Activated T-cell treated with anti-CD3 and anti-CD28 coated beads for 48 hours (primary cell): ENCODE measurements at places on chromosomes 12 and 14.

DNA sequence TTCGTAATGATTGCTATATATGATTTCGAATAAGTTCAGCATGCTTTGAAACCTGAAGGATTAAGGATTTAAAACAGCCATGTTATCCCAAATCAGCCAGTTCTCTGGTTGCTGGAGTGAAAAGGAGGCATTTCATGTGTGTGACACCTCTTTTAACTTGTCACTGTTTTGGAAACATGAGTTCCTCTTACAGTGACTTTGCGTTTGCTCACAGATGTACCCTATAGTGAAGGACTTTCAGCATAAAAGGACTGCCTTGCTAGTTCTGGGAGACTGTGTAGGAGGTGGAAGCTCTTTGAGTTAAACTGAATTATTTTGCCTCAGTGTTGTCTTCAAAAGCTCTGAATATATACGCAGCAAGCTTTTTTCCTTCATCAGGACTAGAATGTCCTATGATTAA lies 7.6 kb downstream of the RNASE11 start:
- DNase-seq, result no peak

GRCh38 chr12:117662620-117663395 lies 301.4 kb upstream of the NOS1 start:
- no peak for DNase-seq

DNA sequence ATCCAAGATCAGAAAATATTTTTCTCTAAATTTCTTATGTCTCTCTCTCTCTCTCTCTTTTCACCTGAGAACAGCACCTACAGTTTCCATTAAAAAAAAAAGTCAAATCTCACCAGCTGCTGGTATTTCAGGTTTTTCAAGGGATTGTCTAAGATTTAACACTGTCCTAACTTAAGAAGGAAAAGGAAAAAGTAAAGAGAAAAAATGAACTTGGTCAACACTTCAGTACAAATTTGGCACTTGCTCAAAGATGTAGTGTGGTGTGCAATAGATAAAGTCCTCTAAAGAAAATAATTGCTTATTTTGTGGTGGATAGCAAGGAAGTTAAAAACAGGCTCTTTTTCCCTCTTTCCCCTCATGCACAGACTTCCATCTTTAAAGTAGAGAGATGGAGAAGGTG lies 416.2 kb downstream of the SOX5 start:
- DNase-seq, result no peak

- no peak for DNase-seq
These were observed 404.2 kb downstream of the TMEM121 start for GRCh38 chr14:105930572-105930971.

DNA sequence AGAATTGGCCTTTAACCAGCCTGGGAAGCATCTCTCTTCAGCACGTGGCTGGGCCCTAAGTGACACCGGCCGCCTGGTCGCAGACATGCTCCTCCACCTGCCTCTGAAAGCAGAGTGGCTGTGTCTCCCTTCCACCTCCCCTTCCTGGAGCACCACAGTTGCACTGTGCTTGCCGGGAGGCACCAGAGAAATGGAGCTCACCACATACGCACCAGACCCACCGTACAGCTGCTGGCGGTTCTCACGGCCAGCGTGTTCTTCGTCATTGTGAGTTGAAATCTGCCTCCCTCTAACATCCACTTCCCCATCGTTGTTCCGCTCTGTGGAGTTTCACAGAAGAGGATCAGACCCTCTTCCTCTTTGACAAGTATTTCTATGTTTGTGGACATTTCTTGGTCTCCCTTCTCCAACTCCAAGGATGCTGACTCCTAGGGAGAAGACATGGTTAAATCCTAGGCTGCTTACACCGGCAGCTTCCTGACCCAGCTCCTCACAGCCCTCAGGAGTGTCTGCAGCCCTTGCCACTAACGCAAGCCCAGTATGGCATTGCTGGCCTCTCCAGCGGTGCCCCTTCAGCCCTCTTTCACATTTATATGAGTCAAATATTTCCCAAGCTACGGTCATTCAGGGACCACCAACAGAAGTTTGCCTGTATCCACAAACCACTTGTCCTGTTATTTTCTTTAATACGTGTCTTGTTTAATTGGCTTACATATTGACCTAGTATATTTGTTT lies 11.5 kb upstream of the KRT5 start:
- no peak for DNase-seq

DNA sequence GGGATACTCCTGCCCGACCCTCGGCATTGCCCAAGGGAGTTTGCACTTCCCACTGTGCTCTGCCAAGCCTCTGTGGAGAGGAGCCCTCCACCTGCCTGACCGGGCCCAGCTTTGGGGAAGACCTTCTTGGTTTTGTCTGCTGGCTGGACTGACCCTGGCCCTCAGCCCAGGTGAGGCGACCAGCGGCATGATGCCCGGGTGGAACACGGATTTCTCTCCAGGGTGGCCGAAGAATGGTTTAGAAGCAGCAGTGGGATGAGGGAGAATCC lies 15.6 kb downstream of the ZBTB42 start:
- DNase-seq, result no peak

DNA sequence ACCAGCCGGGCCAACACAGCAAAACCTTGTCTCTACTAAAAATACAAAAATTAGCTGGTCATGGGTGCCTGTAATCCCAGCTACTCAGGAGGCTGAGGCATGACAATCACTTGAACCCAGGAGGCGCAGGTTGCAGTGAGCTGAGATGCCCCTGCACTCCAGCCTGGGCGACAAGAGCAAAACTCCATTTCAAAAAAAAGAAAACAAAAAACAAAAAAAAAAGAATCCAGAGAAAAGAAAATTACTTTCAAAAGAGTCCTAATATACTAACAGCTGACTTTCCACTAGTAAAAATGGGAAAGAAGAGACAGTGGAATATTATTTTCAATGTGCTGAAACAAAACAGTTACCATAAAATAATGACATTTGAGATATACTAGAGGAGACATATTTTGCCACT lies 8.3 kb upstream of the INSM2 start:
- no peak for DNase-seq

DNA sequence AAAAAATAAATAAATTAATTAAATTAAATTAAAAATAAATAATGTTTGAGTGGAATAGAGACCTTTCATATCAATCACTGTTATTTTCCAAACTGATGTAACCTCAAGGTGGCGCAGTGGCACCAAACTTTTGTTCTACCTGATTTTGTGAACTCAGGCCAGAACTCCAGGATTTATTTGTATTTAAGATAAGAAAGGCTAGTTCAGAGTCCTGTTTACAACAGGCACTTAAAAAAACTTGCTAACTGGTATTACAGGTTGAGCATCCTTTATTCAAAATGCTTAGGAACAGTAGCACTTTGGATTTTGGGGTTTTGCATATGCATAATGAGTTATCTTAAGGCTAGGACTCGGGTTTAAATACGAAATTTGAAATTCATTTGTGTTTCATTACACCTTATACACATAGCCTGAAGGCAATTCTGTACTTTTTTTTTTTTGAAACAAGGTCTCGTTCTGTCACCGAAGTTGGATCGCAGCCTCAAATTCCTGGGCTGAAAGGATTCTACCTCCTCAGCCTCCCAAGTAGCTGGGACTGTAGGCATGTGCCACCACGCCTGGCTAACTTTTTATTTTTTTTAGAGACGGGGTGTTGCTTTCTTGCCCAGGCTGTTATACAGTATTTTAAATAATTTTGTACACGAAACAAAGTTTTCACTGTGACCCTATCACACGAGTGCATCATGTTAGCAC lies 32.4 kb downstream of the YY1 start:
- DNase-seq, result no peak

DNA sequence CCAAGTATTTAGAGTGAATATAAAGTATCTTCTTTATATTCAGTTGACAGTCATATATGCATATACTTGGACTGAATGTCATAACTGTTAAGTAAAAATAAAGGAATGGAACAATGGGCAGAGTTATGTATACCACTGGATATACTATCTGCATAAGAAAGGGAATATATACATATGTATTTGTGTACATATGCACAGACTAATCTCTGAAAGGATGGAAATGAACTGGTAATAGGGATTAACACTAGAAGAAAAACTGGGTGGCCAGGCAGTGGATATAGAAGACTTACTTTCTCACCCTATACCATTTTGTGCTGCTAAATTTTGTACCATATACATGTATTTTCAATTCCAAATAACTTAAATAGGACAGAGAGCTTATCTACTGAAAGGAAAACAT lies 200.1 kb downstream of the MED13L start:
- DNase-seq, result no peak

- peak; percentile 18 for DNase-seq
These were observed 36.9 kb upstream of the SINHCAF start for GRCh38 chr12:31362759-31363415.

DNA sequence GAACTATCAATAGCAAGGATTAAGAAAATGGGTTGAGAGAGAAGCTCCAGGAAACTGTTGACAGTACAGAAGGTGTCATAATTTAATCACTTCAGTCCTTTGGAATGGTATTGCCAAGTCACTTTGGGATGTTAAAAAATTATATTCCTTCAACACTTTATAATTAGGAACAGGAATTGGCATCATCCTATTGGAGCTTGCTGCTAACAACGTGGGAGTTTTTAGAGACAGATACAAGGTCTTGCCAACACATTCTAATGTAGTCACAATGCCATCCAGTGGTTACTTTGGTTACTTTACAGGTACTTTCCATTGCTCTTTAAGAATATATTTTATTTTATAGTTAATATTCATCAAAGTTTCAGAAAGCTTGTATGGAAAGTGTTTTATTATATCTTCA lies 310.1 kb downstream of the SYT1 start:
- DNase-seq, result no peak

GRCh38 chr12:42568952-42569915 lies 20.3 kb downstream of the PRICKLE1 start:
- no peak for DNase-seq

DNA sequence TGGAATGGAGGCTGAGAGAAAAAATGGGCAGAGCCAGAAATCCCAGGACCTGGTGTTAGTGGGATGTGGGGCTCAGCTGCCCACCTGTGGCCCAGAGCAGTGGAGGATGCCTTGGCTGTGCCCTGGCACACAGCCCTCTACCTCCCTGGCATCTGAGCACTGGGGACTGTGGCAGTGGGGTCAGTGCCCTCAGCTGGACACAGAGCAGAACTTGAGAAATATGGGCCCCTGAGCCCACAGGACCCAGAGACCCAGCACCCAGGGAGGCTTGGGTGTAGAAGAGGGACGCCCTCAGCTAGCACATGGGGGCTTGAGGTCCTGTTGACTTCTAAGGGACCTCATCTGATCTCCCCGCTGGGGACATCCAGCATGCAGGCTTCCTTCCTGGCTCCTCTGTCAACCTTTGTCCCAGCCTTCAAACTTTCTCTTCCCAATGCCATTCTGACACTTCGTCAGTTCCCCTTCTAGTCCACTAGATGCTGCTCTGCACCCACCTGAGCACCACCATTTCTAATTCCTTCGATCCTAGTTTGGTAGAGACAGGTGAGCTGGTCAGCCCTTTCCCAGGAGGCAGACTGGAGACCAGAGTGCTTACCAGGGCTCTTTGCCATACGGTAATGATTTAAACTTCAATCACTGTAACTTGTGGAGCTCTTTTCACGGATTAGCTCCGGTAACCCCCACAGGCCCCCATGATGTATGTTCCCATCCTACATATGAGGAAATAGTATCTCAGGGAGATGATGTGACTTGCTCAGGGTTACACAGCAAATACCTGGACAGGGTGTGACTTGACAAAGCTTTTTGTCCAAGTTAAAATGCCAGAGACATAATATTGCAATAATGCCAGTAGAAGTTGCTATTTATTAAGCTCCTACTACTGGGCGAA lies 143.7 kb downstream of the ASCL4 start:
- no peak for DNase-seq

DNA sequence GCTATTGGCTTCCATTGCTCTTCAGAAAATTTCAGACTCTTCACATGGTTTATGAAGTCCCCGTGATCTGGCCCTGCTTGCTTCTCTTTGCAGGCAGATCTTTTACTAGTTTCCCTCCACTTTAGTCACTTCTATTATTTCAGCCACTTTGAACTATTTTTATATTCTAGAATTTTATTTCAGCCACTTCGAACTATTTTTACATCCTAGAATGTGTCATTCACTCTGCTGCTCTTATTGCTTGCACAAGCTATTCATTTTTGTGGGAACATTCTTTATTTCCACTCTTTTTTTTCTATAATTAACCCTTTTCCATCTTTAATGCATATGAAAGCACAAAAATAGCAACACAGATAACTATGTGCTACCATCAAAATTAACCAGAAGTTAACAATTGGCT lies 24.5 kb downstream of the TSHR start:
- DNase-seq, result no peak

GRCh38 chr14:56195704-56196103 lies 77.5 kb downstream of the PELI2 start:
- DNase-seq, result no peak

GRCh38 chr12:80273144-80273543 lies 170.9 kb upstream of the PTPRQ start:
- DNase-seq, result no peak

DNA sequence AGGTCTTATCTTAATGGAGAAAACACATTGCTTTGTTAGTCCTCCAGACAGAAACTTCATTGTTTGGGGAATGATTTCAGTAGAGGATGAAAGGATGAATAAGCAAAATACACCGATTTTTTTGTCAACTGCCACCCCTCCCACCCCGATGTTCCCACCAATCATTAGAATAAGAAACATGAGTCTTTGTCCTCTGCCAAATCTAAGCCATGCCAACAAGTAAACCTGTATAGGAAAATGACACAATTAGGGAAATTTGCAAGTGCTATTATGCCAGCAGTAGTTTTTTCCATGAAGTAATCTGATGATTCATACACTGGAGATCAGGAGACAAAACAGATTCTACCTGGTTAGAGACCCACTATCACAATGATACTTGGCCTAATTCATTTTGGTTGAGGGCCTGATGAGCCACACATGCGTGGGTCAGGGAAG lies 35.9 kb downstream of the FLRT2 start:
- no peak for DNase-seq
